ENCODE measurements at places on chromosomes 3 and 15.

DNA sequence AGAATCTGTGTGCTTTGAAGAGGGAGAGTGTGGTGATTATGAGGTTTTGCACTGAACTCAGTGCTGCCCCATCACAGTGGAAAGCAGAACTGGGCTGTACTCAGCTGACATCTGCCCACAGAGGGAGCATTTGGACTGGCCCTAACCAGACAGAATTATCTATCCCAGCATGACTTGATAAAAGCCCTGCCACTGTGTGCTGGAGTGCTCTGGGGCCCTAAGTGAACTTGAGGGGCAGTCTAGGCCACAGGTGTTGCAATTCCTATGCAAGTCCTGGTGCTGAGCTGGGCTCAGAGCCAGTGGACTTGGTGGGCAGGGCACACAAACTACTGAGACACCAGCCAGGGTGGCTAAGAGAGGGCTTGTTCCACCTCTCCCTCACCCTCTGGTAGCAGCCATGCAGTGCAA lies 269.2 kb upstream of the CTNNB1 start:
- no peaks in the 10 kb centered on the region for H3K27me3 ChIP-seq
- no peaks in the 10 kb centered on the region for H3K4me1 ChIP-seq
- H3K27ac ChIP-seq = no peak overlapping the region
- H3K4me3 ChIP-seq = no peak overlapping the region
- DNase-seq = no peak

GRCh38 chr15:52023169-52023922 lies 4.3 kb downstream of the MAPK6 start:
- H3K27me3 ChIP-seq = no peaks in the 10 kb centered on the region
- H3K4me3 ChIP-seq = no peak overlapping the region
- no peaks in the 10 kb centered on the region for H3K36me3 ChIP-seq
- peaks cover 8% of the 10 kb centered on the region for H3K4me1 ChIP-seq
- no peak overlapping the region for H3K27ac ChIP-seq

DNA sequence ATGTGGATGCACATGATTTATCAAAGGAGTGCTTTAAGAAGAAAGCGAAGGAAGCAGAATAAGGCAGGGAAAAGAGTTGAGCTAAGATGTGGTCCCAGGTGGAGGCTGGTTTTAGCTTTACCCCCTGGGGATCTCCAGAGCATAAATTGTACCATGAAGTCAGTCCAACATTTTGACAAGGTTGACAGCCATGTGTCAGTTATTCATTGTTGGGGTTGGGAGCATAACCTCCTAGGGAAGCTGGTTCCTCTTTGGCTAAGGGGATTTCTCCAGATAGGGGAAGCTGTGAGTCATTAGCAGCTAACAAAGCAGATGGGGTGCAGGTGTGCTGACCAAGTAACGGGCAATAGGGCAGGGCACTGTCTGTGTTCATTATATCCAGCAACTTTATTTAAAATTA lies 123.7 kb upstream of the IGSF10 start:
- no peaks in the 10 kb centered on the region for H3K36me3 ChIP-seq
- no peaks in the 10 kb centered on the region for H3K27me3 ChIP-seq
- no peak for DNase-seq
- no peaks in the 10 kb centered on the region for H3K4me1 ChIP-seq
- H3K4me3 ChIP-seq = no peak overlapping the region

DNA sequence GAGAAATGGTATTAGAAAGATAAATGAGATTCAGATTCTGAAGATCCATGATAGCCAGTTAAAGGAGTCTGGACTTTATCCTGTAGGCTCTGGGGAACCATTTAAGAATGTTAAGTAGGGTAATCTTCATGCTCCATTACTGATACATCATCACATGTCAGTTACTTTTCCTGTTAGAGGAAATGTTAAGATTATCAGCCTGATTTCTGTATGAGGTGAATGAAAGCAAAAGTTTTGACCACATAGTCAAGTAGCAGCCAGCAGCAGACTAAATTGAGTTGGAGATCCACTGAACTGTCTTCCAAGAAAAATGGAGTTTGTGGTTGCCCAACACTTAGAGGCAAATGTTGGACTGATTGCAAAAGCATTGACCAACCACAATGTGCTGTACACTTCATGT lies 4.7 kb upstream of the COPB2 start:
- no peak overlapping the region for H3K27ac ChIP-seq
- DNase-seq = no peak
- H3K4me1 ChIP-seq = no peaks in the 10 kb centered on the region
- no peak overlapping the region for H3K4me3 ChIP-seq
- no peaks in the 10 kb centered on the region for H3K36me3 ChIP-seq

- H3K4me3 ChIP-seq = no peak overlapping the region
- no peaks in the 10 kb centered on the region for H3K27me3 ChIP-seq
- no peaks in the 10 kb centered on the region for H3K36me3 ChIP-seq
These were observed 4.5 kb downstream of the ARL8B start for GRCh38 chr3:5126586-5126985.

- no peak overlapping the region for H3K4me3 ChIP-seq
- DNase-seq = no peak
- no peak overlapping the region for H3K27ac ChIP-seq
- H3K36me3 ChIP-seq = no peaks in the 10 kb centered on the region
These were observed 14.3 kb downstream of the TGFBR2 start for GRCh38 chr3:30620402-30621360.

DNA sequence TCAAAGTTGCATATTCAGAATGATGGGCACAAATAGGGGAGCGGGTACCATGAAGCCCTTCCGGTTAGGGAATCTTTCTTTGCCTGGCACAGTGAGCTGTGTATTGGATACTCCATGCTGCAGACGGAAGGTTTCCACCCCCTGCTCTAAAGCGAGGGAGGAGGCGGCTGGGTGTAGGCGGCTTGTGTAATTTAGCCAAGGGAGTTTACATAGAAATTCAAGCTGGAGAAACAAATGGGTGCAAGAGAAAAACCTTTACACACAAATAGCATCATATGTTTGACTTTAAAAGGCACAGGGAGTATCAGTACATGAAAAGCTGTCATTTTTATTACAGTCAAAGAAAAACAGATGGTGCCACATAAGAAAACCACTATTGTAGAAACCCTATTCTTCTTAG lies 59.3 kb upstream of the ADCY5 start:
- no peak overlapping the region for H3K27ac ChIP-seq
- H3K4me1 ChIP-seq = no peaks in the 10 kb centered on the region
- no peak for DNase-seq
- H3K4me3 ChIP-seq = no peak overlapping the region

- no peak overlapping the region for H3K27ac ChIP-seq
- no peak for DNase-seq
- H3K4me1 ChIP-seq = no peaks in the 10 kb centered on the region
- no peak overlapping the region for H3K4me3 ChIP-seq
These were observed 187.7 kb downstream of the ITPR1 start for GRCh38 chr3:4680871-4681300.

GRCh38 chr3:31943041-31943440 lies 38.0 kb downstream of the OSBPL10 start:
- no peaks in the 10 kb centered on the region for H3K27me3 ChIP-seq
- no peak for DNase-seq
- no peak overlapping the region for H3K27ac ChIP-seq
- peaks cover 7% of the 10 kb centered on the region for H3K4me1 ChIP-seq
- no peaks in the 10 kb centered on the region for H3K36me3 ChIP-seq

DNA sequence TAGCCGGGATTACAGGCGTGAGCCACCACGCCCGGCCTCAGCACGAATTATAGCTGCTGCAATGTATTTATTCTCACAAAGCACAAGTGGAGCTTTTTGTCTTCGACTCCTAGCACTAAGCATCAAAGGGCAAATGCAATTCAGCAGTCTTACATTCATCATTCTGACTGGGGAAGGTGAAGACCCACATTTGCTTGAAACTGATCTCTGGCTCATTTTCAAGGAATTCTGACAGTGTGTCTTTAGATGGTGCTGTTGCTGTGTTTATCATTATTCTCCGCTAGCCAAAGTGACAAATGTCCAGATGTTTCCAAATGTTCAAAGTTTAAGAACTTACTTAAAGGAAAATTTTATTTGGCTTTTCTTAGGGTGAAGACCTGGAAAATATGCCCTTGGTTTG lies 55.9 kb downstream of the SGO1 start:
- H3K36me3 ChIP-seq = no peaks in the 10 kb centered on the region
- H3K27ac ChIP-seq = no peak overlapping the region
- H3K4me3 ChIP-seq = no peak overlapping the region
- DNase-seq = no peak
- no peaks in the 10 kb centered on the region for H3K27me3 ChIP-seq

DNA sequence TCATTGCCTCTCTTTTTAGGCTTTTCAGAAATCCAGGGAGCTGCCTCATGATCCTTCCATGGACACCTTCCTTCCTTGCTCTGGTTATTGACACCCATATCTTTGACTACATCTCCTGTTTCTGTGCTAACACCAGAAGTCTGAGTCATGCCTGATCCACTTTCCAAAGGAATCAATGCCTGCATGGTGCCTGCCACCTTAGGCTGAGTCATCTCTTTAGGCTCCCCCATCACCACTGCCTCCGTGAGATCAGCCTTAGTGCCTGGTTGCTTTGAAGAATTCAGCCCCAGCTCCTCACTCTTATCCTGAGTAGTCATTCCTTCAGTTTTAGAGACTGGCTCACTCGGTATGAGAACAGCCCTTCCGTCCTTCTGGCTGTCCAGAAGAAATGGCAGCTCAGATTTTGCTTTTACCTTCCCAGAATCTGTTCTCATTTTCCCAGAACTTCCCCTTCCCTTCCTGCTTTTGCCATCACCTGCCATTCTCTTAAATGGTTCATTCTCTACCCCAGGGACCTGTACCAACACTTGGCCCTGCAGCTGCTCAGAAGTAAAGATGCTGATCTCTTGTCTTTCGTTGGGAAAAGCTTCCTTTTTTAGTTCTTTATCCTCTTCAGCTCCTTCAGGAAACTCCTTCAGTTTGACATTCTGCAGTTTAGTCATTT lies 105.3 kb downstream of the MAP4 start:
- no peaks in the 10 kb centered on the region for H3K4me1 ChIP-seq
- H3K27me3 ChIP-seq = no peaks in the 10 kb centered on the region
- no peak overlapping the region for H3K27ac ChIP-seq
- DNase-seq = no peak
- peaks cover 3% of the 10 kb centered on the region for H3K36me3 ChIP-seq
- no peak overlapping the region for H3K4me3 ChIP-seq

DNA sequence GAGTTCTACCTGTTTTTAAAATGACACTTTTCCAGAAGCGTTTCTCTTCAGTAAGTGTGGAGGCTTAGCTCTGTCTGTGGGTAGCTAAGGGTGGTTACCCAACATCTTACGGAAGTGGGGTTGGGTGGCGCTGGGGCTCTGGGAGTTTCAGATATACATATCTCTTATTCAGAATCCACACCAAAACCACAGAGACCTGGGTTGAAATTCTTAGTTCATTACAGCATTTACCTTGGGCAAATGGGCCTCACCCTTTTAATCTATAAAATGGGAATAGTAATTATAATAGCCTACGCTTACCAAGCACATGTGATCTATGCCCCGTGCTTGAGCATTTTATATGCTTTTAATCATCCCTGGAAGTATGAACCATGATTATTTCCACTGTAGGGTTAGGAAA lies 9.4 kb downstream of the PTPRG start:
- no peak overlapping the region for H3K27ac ChIP-seq
- peak; percentile 48 for DNase-seq
- H3K27me3 ChIP-seq = no peaks in the 10 kb centered on the region
- no peaks in the 10 kb centered on the region for H3K4me1 ChIP-seq
- no peak overlapping the region for H3K4me3 ChIP-seq

GRCh38 chr3:23574822-23575315 lies 230.9 kb upstream of the UBE2E1 start:
- H3K27ac ChIP-seq = no peak overlapping the region
- DNase-seq = no peak
- no peaks in the 10 kb centered on the region for H3K27me3 ChIP-seq
- H3K36me3 ChIP-seq = no peaks in the 10 kb centered on the region
- no peak overlapping the region for H3K4me3 ChIP-seq

DNA sequence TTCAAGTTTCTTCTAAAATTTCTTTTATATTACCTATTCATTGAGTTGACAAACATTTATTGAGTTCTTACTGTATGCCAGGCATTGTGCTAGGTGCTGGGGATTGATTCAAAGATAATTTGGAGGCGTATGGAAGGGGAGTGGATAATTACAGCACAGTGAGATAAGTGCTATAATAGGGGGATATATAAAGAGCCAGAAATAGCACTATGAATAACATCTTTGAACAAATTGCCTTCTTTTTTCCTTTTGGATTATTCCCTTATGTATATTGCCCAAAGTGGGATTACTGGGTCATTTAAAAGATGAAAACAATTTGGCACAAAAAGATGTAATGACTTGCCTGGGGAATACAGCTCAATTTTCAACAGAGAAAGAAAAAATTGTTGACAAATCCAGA lies 64.6 kb downstream of the LPP start:
- H3K4me3 ChIP-seq = no peak overlapping the region
- DNase-seq = no peak
- H3K36me3 ChIP-seq = no peaks in the 10 kb centered on the region
- no peaks in the 10 kb centered on the region for H3K27me3 ChIP-seq

DNA sequence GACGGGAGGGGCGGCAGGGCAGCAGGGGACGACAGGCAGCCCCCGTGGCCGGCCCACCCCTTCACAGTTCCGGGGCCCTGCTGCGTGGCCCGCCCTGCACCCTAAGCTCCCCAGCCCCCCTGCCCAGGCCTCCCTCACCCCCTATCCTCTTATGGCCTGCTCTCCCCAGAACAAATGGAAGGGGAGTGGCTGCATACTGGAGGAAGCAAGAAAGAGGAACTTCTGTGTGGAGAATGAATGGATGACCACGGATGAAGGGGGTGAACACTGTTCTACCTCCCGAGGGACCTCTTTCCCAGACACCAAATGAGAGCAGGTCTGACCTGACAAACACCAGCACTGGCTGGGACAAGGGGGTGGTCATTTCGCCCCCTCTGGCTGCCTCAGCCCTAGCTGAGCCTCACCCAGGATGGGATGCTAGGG lies 25.0 kb downstream of the SEC61A1 start:
- H3K4me3 ChIP-seq = no peak overlapping the region
- no peak overlapping the region for H3K27ac ChIP-seq
- no peak for DNase-seq
- peaks cover 13% of the 10 kb centered on the region for H3K4me1 ChIP-seq

DNA sequence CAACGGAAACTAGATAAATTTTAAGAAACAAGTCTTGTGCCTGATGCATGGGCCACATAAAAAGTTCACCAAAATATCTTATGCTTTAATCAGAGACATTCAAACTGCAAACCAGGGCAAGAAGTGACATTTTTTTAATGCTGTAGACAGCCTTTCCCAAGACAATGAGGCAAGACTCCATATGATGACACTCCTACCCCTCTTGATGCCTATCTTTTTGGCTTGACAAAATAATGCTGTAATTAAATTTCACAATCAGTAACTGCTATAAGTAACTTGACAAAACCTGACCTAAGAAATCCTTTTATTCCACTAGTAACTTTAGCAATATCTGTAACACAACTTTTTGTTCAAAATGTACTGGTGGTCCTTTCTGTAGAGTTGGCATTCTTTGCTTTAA lies 48.7 kb downstream of the ECT2 start:
- DNase-seq = no peak
- no peak overlapping the region for H3K27ac ChIP-seq
- no peaks in the 10 kb centered on the region for H3K4me1 ChIP-seq
- H3K27me3 ChIP-seq = no peaks in the 10 kb centered on the region
- no peak overlapping the region for H3K4me3 ChIP-seq
- H3K36me3 ChIP-seq = no peaks in the 10 kb centered on the region
